Sciatic nerve (tissue), 2 donors: ENCODE measurements at places on chromosomes 5 and 9.
A peak's percentile ranks its signal among the peaks of the same experiment; 100 is the strongest.

DNA sequence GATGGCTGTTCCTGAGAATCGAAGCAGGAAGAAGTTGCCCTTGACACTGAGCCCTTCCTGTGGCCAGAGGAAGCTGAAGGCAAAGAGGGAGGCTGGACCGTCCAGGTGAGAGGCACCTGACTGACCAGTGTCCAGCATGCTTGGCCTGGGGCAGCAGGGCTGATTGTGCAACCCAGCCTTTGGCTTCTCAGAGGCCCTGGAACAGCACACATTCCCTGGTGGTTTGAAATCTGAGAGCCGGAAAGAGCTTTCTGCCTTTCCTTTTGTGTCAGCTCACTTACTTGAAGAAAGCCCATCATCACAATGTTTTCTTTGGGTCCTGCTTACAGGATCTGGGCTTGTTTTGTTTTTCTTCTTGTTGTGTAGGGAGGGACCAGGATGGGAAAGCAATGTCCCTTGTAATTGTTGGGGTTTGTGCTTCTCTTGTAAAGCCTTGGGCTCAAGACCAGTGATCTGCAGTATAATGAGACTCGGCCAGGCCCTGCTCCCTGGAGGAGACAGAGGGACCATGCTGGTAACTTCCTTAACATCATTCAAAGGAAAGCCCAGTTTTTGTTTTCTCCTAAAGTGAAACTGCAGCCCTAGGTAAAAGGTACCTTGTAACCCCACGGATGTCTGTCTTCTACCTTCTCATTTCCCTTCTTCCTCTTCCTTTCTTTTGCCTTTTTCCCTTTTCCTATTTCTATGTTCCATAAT lies 213.7 kb downstream of the NXNL2 start:
- DNase-seq: peak; percentile 83

GRCh38 chr5:56710826-56711590 lies 104.3 kb upstream of the MAP3K1 start:
- DNase-seq: no peak

DNA sequence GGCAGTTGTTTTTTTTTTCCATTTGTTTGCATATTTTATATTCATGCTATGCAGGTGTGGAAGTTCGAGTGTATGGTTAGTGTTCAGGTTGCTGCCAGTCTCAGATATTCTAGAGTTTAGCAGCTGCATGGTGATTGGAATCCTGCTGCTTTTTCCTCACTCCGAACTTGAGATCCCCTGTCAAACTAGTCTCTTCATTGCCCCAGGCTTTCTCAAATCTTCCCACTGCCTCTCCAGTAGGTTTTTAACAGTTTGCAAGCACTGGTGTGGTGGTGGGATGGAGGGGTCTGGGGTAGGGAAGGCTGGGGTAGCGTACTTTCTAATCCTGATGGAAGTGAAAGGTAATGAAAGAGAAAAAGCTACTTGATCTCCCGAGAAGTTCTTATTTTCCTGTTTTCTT lies 112.9 kb downstream of the CHSY3 start:
- DNase-seq: no peak

GRCh38 chr9:121744002-121744686 lies 92.7 kb downstream of the DAB2IP start:
- no peak for DNase-seq

DNA sequence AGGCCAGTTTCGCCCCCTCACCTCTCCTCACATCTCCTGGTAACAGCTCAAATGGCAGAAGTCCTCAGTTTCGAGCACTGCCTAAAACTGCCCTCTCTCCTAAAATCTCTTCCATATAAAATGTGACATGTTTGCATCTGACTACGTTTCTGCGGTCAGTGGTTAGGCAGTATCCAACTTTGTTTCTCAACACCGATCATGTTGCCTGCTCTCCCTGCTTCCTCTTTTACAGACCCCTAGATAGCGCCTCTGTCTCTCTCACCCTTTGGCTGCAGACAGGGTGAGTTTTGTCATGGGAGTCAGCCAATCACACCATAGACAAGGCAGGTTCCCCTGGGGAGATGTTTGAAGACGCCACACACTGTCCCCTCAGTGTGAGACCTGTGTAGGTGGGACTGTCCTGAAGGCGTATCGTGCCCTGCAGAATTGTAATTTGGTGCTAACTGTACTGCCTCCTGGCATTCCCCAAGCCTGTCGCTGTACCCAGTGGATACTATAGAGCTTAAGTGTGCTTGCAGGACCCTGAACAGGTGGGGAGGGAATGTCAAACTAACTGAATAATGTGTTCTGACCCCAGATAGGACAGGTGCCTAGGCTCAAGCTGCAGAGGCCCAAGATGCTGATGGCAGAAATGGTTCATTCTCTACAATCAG lies 1.1 kb downstream of the HEXB start:
- DNase-seq: no peak

DNA sequence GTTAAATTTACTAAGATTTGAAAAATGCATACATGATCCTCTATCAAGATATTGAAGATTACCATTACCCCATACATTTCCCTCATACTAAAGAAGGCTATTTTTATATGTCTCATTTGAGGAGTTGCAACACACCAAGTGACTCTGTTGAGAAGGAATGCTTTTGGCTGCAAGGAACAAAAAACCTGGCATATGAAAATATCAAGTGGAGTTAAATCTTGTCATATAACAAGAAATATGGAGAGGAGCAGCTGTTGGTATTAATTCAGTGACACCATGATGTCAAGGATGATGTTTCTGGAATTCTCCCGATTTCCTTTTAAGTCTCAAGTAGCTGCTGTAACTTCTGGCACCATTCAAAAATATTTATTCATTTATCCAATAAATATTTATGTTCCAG lies 193.8 kb downstream of the CSNK1G3 start:
- DNase-seq: no peak
